ENCODE measurements at places on chromosomes 12 and 14.

DNA sequence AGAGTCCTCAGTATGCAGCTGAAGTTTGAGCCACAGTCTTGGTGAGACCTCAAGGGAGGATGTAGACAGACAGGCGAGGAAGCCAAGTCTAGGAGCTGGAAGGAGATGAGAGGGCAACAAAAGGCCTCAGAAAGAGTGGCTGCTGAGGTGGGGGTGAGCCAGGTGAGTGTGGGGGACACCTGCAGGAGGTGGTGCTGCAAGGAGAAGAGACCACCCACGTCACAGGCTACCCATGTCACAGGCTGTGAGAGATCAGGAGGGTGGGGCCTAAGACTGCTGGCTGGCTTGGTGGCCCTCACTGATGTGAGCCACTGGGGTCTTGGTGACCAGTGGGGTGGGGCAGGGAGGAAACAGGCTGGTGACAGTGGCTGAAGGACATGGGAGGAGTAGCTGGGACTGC, 97.3 kb downstream of the KIF26A start:
- DNase-seq = no peak

GRCh38 chr14:30242744-30243143, 315.1 kb upstream of the PRKD1 start:
- no peak for DNase-seq

- DNase-seq = peak; percentile 28
These were observed 67.8 kb downstream of the PELI2 start for GRCh38 chr14:56185992-56186391.

GRCh38 chr14:64823305-64823861, 56.3 kb downstream of the SPTB start:
- DNase-seq = peak; percentile 92

DNA sequence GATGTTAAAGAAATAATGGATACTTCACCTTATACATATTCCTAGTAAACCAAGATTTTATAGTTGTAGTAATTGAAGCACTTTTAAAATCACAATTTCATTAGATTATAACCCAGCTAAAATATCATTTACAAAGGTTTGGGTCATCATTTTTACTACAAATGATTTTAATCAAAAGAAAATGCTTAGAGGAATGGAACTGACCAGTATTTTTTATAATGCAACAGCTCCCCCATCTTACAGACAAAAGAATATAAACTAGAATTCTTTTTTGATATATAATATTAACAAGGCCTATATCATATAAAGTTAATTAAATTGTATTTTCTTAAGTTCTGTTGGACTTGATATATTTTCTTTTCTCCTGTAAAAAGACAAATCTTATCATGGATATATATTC, 20.4 kb upstream of the LRFN5 start:
- no peak for DNase-seq

- DNase-seq = no peak
These were observed 45.2 kb upstream of the BAZ1A start for GRCh38 chr14:34920339-34920738.

GRCh38 chr12:9646794-9647781, 22.4 kb upstream of the CLEC2D start:
- no peak for DNase-seq

GRCh38 chr12:6124411-6125309, at the start of gene VWF:
TSS of gene VWF (minus strand) at chr12:6124670. CDS start at chr12:6123196, 1,474 bp downstream.
- DNase-seq = no peak

DNA sequence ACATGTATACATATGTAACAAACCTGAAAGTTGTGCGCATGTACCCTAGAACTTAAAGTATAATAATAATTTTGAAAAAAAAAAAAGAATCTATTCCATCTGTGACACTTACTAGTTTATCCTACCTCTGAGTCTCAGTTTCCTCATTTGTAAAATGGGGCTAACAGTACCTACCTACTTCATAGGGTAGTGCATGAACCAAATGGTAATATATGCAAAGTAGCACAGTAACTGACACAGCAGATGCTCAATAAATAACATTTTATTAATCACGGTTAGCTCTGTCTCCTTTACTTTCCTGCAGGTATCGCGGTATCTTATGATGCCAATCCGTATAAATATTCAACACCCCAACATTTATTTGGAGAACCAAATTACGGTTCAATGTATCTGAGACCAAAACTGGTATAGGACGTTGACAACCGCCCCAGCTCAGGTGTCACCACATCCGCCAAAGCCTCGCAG, 703 bp downstream of the TMED10 start:
- no peak for DNase-seq

GRCh38 chr14:74824997-74825396, 50.9 kb downstream of the PROX2 start:
- no peak for DNase-seq

DNA sequence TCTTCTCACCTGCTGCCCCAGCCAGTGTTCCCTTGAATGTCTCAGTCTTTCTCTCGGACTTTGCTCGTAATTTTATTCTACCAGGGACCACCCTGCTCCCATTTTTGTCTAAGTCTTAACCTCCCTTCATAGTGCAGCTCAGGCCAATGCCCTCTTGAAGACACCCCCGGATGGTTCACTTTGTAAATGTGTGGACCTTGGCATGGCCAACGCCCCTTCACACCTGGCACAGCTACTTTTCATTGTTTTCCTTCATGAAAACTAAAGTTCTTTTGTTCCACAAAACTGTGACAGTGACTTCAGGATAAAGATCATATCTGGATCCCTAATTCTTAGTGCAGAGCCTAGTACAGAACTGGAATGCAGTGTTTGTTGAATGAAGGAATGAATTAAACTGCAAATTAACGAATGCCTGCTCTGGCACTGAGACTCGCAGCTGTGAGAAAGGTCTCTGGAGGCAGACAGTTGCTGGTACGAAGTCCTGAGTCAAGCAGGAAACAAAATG, 3.5 kb upstream of the RNASE4 start:
- DNase-seq = no peak

- DNase-seq = no peak
These were observed 114.5 kb downstream of the CMAS start for GRCh38 chr12:22160396-22161003.

DNA sequence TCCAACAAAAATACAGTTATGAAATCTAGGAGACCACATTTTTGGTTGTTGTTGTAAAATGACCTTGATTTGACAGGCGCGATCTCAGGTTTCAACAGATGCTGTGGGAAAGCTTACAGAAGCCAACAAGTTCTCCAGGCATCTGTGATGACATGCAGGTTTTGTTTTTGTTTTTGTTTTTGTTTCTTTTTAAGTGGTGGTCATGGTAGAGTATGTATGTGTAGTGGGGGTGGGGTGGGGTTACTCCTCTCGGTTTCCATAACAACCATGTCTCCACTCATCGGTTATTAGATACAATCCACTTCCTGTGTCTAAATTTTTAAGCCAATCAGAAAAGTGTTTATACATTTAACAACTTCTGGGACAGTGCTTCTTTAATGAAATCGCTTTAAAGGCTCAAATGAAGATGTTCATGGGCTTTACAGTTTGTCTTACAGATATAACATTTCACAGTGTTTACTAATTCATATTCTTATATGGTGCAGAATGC, 199.9 kb upstream of the FOXN3 start:
- no peak for DNase-seq

GRCh38 chr14:87457720-87458119, 535.3 kb downstream of the GALC start:
- DNase-seq = no peak

GRCh38 chr12:6166808-6167207, 33.4 kb upstream of the CD9 start:
- no peak for DNase-seq

DNA sequence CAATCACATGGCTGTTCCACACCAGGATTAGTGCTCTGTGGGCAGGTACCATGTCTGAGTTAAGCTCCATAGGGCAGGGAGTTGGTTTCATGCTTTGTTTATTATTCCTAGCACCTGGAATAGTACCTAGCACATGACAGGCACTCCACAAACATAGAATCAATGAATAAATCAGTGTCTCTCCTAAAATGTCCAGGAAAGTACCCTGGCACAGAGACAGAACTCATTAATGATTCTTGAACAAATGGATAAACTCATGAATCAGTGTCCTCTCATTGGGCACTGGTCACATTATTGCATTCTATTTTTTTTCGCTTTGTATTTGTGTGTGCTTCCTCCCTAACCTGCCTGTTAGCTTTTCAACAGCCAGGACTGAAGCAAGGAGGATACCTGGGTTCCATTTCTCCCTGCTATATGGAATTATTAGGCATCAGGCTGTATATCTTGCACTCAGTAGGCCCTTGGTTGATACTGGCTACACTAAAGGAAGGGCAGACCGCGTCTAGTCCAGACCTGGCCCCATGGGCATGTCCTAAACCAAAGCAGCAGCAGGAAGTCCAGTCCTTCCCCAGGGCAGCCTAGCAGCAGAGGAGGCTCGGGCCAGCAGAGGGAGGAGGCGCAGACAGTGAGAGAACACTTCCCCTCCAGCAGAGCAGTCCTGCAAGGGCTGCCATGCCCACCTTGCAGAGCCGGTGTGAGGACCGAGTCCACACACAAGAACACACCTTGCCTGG, 18.4 kb downstream of the HDAC7 start:
- DNase-seq = no peak

- no peak for DNase-seq
These were observed 235.0 kb upstream of the DCN start for GRCh38 chr12:91417650-91418049.

GRCh38 chr14:58690801-58691516, 53.2 kb downstream of the DACT1 start:
- DNase-seq = no peak

- no peak for DNase-seq
These were observed 536 bp downstream of the TM7SF3 start for GRCh38 chr12:27013611-27014084.

DNA sequence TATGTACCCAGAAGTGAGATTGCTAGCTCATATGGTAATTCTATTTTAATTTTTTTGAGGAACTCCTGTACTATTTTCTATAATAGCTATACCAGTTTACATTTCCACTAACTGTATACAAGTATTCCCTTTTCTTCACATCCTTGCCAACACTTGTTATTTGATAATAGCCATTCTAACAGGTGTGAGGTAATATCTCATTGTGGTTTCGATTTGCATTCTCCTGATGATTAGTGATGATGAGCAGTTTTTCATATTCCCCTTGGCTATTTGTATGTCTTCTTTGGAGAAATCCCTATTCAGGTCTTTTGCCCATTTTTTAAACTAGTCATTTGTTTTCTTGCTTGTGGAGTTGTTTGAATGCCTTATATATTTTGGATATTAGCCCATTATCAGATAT, 121.3 kb downstream of the BBS10 start:
- DNase-seq = no peak

GRCh38 chr12:89278169-89278568, 74.1 kb downstream of the DUSP6 start:
- no peak for DNase-seq

- no peak for DNase-seq
These were observed 29.2 kb upstream of the CAPRIN2 start for GRCh38 chr12:30783946-30784345.

DNA sequence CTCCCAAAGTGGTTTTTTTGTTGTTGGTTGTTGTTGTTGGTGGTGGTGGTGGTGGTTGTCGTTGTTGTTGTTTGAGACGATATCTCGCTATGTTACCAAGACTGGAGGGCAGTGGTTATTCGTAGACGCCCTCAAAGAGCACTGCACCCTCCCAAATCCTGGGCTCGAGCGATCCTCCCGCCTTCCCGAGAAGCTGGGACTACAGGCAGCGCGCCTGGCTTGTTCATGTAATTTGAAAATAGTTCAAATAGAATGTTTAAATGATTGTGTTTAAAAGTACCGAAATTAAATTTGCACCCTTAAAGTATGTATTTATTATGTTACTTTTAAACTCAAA, 439 bp upstream of the ANAPC5 start:
- DNase-seq = no peak

- DNase-seq = no peak
These were observed 66.1 kb downstream of the PDZRN4 start for GRCh38 chr12:41254004-41254914.

- no peak for DNase-seq
These were observed 188.4 kb downstream of the DUSP6 start for GRCh38 chr12:89163918-89164317.

DNA sequence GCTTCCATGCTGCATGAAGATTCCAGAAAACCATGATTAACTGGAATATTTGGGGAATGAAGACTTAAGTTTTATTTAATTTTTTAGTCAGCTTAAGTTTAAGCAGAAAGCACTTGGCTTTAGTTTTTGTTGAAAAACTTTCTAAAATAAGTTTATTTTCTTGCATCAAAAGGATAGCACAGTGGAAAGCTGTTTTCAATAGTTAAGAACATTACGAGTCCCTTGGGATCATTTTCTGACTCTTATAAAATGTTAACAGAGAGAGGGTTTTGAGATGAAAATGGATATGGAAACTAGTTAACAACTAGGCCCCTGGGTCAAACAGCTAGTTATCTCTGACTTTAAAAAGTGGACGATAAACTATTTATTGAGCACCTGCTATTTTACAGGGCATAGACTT, 181.9 kb upstream of the SLC38A2 start:
- DNase-seq = no peak

DNA sequence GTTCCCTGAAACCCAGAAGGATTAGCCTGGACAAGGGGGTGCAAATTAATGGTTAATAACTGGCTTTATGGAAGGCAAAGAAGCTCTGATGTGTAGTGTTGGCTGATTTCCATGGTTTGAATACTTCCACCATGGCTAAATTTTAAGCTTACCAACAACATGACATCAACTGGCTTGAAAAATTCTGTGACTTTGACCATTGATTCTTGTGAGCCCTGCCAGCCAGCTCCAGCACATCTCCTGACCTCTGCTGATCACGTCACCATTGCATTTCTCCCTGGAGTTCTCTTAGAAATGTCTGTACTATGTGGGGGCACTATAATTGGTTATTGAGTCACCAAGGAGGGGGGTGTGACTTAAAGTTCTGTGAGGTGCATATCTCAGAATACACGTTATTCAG, 171.2 kb downstream of the MYRFL start:
- no peak for DNase-seq

- no peak for DNase-seq
These were observed 93.6 kb upstream of the PCED1B start for GRCh38 chr12:46985816-46986215.

- no peak for DNase-seq
These were observed 145.8 kb downstream of the SLC38A6 start for GRCh38 chr14:61126603-61127498.

- no peak for DNase-seq
These were observed 33.7 kb downstream of the CKB start for GRCh38 chr14:103488960-103489359.

- no peak for DNase-seq
These were observed 297.6 kb upstream of the SEL1L start for GRCh38 chr14:81831128-81831820.

- no peak for DNase-seq
These were observed 794.3 kb upstream of the NOVA1 start for GRCh38 chr14:27392153-27392552.

DNA sequence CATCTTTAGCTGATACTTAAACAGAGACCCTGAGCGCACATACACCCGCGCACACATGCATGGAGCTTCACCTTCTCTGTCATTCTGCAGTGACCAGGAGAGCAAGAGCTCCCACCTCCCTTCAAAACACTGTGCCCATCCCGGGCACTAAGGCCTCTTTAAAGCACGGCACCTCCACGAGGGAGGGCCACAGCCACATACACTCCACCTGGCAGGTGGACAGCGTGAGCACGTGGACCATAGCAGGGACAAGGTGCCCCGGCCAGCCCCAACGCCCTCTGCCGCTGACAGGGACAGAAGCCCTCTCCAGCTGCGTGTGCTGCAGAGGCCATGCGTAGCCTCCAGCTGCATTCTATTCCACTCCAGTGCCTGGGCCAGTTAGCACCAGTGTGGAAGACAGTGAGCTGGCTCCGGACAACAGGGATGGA, 5.4 kb downstream of the GAPDH start:
- peak; percentile 47 for DNase-seq

All from BE2C (cell line).